ENCODE measurements at places on chromosomes 7 and 10.

- DNase-seq, result no peak
Measured at GRCh38 chr10:29545122-29545521, 89.6 kb downstream of the SVIL start.

- no peak for DNase-seq
Measured at GRCh38 chr7:105682341-105683060, 101.2 kb upstream of the EFCAB10 start.

DNA sequence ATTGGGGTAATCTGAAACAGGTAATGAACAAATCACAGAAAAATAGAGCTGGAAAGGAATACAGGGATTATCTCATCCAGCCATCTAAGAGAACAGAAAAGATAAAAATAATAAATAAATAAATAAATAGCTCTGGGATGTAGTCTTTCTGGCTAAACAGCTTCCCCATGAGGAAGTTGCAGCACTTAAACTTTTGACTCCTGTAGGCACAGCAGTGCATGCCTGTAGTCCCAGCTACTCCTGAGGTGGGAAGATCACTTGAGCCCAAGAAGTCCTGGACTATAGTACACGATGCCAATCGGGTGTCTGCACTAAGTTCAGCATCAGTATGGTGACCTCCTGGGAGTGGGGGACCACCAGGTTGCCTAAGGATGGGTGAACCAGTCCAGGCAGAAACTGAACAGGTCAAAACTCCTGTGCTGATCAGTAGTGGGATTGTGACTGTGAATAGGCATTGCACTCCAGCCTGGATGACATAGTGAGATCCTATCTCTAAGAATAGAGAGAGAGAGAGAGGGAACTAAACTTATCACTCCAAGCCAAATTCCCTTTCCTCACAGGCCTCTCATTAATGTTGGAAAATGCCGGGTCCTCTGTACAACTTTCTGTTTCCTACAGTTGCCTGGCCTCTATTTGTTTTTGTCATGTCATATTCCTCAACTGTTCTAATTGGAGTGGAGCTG, 61.7 kb upstream of the CDK13 start:
- DNase-seq, result no peak

GRCh38 chr10:113108948-113109347, 158.9 kb downstream of the TCF7L2 start:
- no peak for DNase-seq

- DNase-seq, result no peak
Measured at GRCh38 chr10:100053686-100054460, 27.8 kb downstream of the CPN1 start.

- DNase-seq, result peak; percentile 56
Measured at GRCh38 chr7:155804897-155805825, 7.1 kb downstream of the SHH start.

Measured in head of caudate nucleus (tissue), 42 donors.